ENCODE measurements at places on chromosomes 2 and 18. TPM values are rescaled to one million over a fixed set of nuclear protein-coding genes. Genes with fewer than 3 reads are reported as not detected.

- no peak for DNase-seq
These were observed 223.7 kb downstream of the SOX11 start for GRCh38 chr2:5915881-5916310.

- DNase-seq = no peak
These were observed 15.3 kb upstream of the CIDEA start for GRCh38 chr18:12238826-12239225.

DNA sequence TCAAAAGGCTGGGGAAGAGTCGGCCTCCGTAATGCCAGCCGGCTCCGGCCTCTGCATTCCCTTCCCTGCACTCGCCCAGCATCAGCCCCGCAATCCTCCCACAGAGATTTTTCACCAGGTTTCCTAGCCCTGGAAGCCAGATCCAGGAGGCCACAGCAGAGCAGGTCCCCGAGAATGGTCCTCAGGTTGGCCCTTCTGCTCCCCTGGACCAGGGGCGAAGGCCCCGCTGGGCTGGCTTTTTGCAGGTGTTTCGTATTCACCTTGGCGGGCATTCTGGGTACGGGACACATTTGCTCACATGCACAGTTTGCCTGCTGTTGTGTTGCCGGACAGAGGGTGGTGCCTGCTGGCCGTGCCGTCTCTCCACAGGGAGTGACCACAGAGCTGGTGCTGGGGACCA, 309.5 kb downstream of the NDUFA10 start:
- DNase-seq = peak; percentile 35

DNA sequence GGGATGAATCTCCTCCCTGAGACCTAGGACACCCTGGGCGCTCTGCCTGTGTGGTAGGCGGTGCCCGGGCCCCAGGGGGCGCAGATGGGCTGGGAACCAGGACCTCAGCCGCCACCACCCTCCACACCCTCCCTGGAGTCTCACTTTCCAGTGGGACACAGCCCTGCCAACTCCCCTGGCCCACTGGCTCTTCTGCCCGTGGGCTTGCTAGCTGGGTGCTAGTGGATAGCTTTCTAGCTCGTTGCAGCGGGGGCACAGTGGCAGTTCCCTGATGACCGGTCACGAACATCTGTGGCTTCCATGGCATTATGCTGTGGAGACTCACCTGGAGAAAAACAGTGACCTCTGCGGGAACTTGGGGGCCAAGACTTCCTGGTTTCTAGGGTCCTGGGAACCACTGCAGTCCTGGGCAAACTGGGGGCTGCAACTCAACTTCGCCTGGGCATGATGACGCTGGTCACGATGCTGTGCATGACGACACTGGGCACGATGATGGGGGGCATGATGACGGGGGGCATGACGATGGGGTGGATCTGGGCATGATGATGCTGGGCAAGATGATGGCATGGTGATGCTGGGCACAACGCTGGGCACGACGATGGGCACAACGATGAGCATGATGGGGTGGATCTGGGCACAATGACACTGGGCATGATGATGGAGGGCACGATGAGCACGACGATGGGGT, 31.0 kb upstream of the ALLC start:
- DNase-seq = peak; percentile 65

GRCh38 chr2:96887493-96888012, 17.7 kb upstream of the SEMA4C start:
- DNase-seq = peak; percentile 76

- DNase-seq = peak; percentile 23
These were observed 113.1 kb downstream of the SMAD7 start for GRCh38 chr18:48837676-48838075.

DNA sequence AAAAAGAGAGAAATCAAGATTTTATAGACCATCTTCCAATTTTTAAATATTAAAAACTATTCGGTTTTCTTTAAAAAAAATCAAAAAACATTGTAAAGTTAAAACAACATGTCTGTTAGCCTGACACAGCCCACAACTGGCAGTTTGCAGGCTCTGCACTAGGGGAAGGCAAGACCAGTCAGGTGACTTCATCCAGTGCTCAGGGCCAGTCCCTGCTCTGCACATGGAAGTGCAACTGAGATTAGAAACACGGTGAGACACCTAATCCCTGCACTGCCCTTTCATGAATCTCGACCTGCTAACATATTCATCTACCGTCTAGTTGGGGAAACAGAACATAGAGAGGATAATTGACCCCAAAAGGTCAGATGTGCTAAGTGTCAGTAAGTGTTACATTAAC, 135.2 kb downstream of the BARD1 start:
- DNase-seq = no peak

GRCh38 chr2:48287976-48288375, 242.0 kb upstream of the STON1 start:
- DNase-seq = no peak

MC5R gene
- not detected for total RNA-seq

SLC16A14 gene
- total RNA-seq = 6.0 TPM
